Stimulated activated naive CD4-positive, alpha-beta T cell (primary cell): ENCODE measurements at places on chromosomes 7 and 10.

DNA sequence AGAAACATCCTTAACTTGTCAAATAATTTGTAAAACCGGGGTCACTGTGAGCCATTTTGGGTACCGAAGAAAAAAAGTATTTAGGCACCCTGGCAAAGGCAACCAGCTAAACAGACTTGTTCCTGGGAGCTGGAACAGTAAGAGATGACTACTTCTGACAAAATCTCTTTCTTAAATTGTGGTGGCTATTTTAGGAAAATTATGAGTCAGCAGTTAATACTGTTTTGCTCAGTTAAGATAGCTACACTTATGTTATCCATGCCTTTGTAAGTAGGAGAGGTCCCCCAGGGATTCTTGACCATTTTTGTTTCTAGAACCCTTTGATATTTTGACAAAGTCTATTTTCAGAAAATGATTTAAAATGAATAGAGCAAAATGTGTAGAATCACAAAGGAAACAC is 68.7 kb downstream of the TAX1BP1 start:
- no peak for DNase-seq

DNA sequence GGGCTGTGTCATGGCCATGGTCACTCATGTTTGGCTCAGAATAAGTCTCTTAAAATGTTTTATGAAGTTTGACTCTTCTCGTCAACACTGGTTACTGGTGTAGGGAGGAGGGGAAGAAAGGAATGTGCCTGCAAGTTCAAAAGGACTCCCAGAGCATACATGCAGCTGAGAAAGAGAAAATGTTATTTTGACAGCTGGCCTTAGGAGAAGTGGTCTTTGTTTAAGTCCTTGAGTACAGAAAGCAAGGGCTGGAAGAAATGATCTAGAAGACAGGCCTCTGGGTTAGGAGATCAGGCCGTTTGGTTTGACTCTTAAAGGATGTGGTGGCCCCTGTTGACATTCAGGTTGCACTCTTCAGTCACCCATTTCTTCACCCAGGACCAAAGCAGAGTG is 245.5 kb downstream of the REEP3 start:
- no peak for DNase-seq

- DNase-seq = no peak
Measured at GRCh38 chr10:95896071-95896850, 11.5 kb upstream of the CC2D2B start.

DNA sequence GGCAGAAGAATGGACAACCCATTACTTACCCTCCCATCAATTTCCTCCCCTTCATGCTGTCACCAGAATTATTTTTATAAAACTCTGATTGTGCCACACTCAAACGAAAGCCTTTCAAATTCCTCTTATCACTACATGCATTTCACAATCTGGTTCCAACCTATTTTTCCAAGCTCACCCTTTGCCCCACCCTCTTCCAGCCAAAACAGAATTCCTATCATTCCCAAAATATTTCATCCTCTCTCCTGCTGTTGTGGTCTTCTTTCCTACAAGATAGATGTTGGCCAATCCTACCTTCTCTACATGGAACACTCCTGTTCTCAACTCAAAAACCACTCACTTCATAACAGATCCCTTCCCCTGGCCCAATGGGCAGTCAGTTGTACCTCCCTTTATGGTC is 111.5 kb downstream of the ELAPOR2 start:
- DNase-seq = no peak
